ENCODE measurements at places on chromosomes 12 and 14. TPM values are rescaled to one million over a fixed set of nuclear protein-coding genes. Genes with fewer than 3 reads are reported as not detected.

Gene SLC35F4
- not detected for total RNA-seq

Gene SLC7A7
- 3.4 TPM for total RNA-seq

Gene WNT5B
- total RNA-seq = 69.2 TPM

Gene PLEKHG3
- total RNA-seq = 13.5 TPM

Gene FGF6
- not detected for total RNA-seq

Gene SALL2
- 5.0 TPM for total RNA-seq

Gene RNASE7
- not detected for total RNA-seq

Gene ANG
- 6.8 TPM for total RNA-seq

Gene PIP4K2C
- total RNA-seq = 28.2 TPM

Gene INHBE
- total RNA-seq = 2.0 TPM

Gene PTGDR
- 2.6 TPM for total RNA-seq

Gene KIF5A
- total RNA-seq = 2.1 TPM

Gene MYO1H
- not detected for total RNA-seq

Gene CEBPE
- total RNA-seq = not detected

Gene PLEK2
- total RNA-seq = 3.6 TPM

Gene LTBR
- 80.0 TPM for total RNA-seq

Gene CACNB3
- total RNA-seq = 19.5 TPM

Gene LARP4
- 49.1 TPM for total RNA-seq

Gene DNM1L
- 88.4 TPM for total RNA-seq

Gene TAS2R13
- 2.4 TPM for total RNA-seq

Gene SLC39A2
- not detected for total RNA-seq

Gene ETNK1
- total RNA-seq = 33.6 TPM

Gene CCDC177
- total RNA-seq = not detected

Gene DYRK4
- total RNA-seq = 37.5 TPM

Gene SMCO2
- 0.40 TPM for total RNA-seq

Gene KICS2
- 6.9 TPM for total RNA-seq

Gene STON2
- total RNA-seq = 0.85 TPM

Gene KCNJ8
- total RNA-seq = 9.1 TPM

Gene BCL11B
- under 0.01 TPM for total RNA-seq

Gene INSM2
- not detected for total RNA-seq

Gene MMP19
- total RNA-seq = 16.2 TPM

Gene CMA1
- total RNA-seq = not detected

Gene ATG2B
- 27.4 TPM for total RNA-seq

Gene NOVA1
- 4.8 TPM for total RNA-seq

Gene NXPH4
- 49.1 TPM for total RNA-seq

Gene GALNT9
- total RNA-seq = 0.86 TPM

Gene GPRC5A
- 56.1 TPM for total RNA-seq

Gene OR6C68
- not detected for total RNA-seq

Gene BICD1
- total RNA-seq = 21.4 TPM

Gene KLRC2
- total RNA-seq = not detected

Gene NTF3
- total RNA-seq = 3.1 TPM

Gene LAG3
- total RNA-seq = not detected

Gene HOXC12
- not detected for total RNA-seq
